Activated CD8-positive, alpha-beta memory T cell treated with anti-CD3 and anti-CD28 coated beads for 48 hours (primary cell): ENCODE measurements at places on chromosomes 2 and 18.

GRCh38 chr18:63907664-63908063 is at the start of gene SERPINB10:
TSS of gene SERPINB10 (plus strand) at chr18:63907958. CDS start at chr18:63915511, 7,553 bp downstream.
- DNase-seq, result no peak

DNA sequence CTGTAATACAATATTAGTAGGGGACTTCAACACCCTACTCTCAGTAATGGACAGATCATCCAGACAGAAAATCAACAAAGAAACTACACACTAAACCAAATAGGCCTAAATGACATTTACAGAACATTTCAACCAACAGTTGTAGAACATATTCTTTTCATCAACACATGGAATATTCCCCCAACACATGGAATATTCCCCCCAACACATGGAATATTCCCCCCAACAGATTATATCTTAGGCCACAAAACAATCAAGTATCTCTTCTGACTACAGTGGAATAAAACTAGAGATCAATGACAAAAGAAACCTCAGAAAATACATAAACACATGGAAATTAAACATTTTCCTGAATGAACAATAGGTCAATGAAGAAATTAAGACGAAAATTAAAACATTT is 187.2 kb upstream of the RBBP8 start:
- no peak for DNase-seq

- DNase-seq, result no peak
These were observed 40.9 kb upstream of the LAPTM4A start for GRCh38 chr2:20092226-20092900.

- no peak for DNase-seq
These were observed 15.9 kb upstream of the WIPF1 start for GRCh38 chr2:174613531-174613930.

- DNase-seq, result no peak
These were observed 33.5 kb downstream of the FBXO15 start for GRCh38 chr18:74114116-74114515.

GRCh38 chr18:26745288-26746181 is 120.0 kb downstream of the AQP4 start:
- no peak for DNase-seq

- DNase-seq, result no peak
These were observed 115.4 kb upstream of the CDC42EP3 start for GRCh38 chr2:37786854-37787253.

- no peak for DNase-seq
These were observed 656.6 kb upstream of the CHAC2 start for GRCh38 chr2:53111004-53111403.

- DNase-seq, result no peak
These were observed 844 bp upstream of the MPV17 start for GRCh38 chr2:27323596-27324285.

GRCh38 chr2:16166327-16166981 is 226.1 kb downstream of the MYCN start:
- DNase-seq, result no peak

- DNase-seq, result no peak
These were observed 4.5 kb upstream of the MTLN start for GRCh38 chr2:110216803-110217202.
